HEK293T (cell line): ENCODE measurements at places on chromosomes 4 and X.

DNA sequence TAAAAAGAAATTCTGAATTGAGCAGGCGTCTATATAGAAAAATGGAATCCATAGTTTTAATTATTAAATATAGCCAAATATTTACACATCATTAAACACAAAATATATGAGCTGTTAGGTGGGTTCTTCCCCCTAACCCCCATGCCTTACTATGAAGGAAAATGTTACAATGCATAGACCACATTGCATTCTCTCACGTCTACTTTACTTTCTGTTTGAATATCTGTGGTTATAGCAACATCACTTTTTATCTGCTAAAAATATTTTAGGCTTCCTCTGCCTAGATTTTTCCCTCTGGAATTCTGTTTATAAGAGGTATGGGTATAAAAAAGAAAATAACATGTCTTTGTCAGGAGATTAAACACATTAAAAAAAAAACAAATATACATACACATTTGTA lies 73.1 kb downstream of the MAML3 start:
- no peak for DNase-seq

DNA sequence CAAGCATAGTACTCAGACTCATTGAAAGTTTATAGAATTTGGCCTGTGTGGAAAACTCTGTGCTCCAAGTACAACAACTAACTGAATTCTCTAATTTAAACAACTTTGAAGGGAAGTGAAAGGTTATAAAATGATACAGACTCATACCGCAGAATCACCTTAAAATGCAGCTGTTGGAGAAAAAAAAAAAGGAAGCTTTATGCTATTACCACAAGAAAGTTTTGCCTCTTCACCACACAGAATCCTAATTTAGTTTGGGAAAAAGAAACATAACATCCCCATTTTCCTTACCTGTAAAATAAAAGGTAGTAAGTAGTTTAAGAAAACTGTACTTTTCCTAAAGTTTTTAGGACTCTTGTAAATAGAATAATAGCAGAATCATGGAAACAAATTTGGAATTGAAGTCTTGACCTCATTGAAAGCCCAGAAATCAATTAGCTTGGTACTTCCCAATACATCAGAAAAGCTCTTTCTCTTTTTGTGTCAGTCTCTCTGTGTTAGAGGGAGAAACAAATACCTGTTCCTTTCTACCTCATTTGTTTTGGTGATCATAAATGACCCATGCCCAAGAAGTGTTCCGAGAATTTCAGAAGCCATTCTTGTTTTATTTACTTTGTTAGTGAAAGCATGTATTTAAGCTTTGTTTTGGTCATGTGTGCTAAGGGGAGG lies 78.8 kb downstream of the NFKB1 start:
- no peak for DNase-seq

GRCh38 chrX:87064502-87064901 lies 453.1 kb upstream of the KLHL4 start:
- no peak for DNase-seq

DNA sequence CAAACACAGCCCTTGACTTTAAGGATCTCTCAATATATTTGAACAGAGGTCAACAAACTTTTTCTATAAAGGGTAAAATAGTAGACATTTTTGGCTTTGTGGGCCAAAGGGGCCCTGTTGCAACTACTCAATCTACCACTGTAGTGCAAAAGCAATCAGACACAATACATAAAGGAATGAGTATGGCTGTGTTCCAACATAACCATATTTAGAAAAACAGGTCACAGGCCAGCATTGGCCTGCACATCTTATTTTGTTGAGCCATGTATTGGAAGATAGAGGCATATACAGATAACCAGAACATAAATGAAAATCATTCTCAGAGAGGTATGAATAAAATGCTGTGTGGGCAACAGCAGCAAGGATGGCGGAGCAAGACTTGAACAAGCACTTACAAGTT lies 49.8 kb downstream of the MID1 start:
- DNase-seq, result no peak

- DNase-seq, result no peak
These were observed 30.0 kb downstream of the ANXA3 start for GRCh38 chr4:78581618-78582017.

DNA sequence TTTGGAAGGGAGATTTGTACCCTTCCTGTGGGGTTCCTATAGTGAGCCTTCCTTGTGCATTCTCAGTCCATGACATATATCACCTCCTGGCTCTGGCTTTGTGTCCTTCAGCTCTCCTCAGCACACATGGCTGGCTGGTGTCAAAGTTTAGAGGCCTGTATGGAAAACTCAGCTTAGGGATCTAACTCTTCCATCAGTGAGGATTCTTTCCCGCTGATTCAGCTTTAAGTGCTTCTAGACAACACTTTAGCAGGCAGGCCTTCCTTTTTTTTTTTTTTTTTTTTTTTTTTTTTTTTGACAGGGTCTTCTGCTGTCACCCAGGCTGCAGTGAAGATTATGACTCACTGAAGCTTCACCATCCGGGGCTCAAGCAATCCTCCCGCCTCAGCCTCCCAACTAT lies 84.2 kb downstream of the NPNT start:
- DNase-seq, result no peak

- no peak for DNase-seq
These were observed 30.6 kb upstream of the CCKAR start for GRCh38 chr4:26520728-26521450.

DNA sequence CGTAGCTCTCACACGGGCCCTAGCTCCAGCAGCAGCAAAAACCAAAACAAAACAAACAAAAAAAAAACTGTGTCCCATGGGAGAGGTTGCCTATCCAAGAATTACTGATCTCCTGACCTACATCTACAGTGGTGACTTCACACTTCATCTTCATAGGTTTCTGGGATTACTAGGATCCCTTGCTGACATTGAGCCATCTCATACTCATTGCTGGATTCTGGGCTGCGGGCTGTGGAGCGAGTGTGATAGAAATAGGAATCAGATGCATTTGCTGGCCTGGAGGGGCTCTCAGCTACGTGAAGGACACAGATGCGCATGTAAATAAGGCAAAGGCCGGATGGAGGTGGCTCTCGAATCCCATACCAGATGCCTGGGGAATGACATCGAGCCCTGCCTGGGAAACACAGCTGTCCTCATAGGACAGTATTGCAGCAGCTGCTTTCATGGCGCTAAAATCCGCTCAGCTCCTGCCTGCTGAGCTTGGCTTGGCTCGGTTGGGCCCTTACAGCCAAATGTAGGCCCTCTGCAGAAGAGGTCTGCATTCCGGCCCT lies 41.7 kb downstream of the CNGA2 start:
- no peak for DNase-seq

DNA sequence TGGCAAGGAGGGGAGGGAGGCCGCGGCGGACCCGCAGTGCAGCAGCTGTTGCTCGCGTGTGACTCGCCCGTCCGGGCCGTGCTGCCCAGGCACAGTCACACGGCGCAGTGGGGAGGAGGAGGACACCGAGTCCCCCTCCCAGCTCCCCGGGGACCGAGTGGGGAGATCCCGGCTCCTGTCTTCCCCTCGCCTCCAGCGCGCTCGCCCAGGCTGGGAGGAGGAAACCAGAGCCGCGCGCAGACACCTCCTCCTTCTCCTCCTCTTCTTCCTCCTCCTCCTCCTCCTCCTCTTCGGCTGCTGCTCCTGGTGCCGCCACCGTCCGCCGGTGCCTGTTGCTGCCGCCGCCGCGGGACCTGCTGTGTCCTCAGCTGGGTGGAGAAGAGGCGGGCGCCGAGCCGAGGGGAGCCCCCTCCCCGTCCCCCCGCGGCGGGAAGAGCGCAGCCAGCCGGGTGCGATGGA lies at the start of gene TBC1D1:
TSS of gene TBC1D1 (plus strand) at position 284 of the 459 bp plus-strand sequence. CDS start 11,012 bp downstream, outside the sequence.
- peak; percentile 22 for DNase-seq

DNA sequence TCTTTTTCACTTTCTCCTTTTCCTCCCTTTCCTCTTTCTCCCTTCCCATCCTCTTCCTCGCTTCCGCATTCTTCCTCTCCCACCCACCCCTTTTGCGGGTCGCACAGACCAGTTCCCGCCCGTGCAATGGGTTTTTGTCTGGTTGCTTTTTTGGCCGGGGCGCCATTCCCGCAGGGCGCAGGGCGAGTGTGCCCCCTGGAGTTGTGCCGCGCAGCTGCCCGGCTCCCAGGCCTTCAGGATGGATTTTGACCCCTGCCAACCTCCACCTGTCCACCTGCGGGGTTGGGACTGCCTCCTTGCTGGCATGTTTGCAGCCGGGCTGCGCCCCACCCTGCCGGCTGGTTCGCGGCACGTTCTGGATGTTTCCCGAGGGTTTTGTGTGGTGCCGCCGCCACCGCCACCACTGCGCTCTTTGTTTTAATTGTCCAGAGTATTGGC lies 578 bp upstream of the SEL1L3 start:
- DNase-seq, result no peak

GRCh38 chrX:79290596-79290995 lies 76.5 kb downstream of the ITM2A start:
- DNase-seq, result no peak

DNA sequence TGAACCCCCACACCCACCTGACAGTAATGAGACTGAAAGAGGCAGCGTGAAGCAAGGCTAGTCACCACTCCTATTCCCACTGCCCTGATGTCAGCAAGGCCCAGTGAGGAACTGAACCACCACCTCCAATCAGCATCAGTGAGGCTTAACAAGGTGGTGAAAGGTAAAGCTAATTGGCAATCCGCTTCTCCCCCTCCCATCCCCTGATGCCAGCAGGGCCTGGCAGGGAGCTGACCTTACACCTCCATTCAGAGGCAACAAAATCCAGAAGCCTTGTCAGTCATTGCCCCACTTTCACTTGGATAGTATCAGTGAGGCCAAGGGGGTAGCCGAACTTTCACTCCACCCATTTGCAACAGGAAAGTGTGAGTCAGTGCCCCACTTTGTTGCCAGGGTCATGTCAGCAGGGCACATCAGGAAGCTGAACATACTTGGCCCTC lies 60.8 kb downstream of the AWAT2 start:
- DNase-seq, result no peak
